ENCODE measurements at places on chromosomes 4 and X.

DNA sequence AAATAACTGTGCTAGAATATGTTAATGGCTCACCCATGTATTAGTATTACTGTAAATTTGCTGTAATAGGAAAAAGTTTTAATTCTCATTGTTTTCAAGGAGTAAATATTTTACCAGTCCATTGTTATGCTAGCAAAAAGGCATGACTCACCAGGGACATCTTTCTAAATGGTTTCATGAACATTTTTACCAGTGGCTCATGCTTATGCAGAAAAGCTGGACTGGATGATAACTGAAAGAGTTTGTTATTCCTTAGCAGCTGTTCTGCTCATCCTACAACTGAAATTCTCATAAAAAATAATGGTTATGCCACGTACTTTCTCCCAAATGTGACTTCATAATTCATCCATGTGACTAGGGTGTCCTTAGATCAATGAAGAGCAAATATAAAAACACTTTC is 111.9 kb upstream of the PCDH18 start:
- DNase-seq = no peak

DNA sequence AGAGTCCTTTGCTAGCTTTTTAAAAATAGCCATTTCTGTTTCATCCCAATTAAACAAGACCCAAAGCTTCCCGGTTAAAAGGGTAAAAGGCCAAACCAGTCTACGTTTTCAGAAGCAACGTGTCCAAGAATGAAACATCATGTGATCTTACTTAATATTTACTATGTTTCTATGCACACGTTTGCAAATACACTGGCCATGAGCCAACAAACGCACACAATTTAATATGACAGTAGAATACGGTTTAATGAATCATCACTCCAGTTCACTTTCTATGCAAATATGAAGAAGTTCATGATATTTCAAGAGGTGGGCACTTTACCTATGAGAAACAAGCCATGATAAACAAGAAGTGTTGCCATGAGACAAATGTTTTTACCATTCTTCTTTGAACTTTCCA is 4.3 kb downstream of the NR0B1 start:
- DNase-seq = no peak

GRCh38 chr4:87007528-87008446 is 73.0 kb downstream of the AFF1 start:
- no peak for DNase-seq

DNA sequence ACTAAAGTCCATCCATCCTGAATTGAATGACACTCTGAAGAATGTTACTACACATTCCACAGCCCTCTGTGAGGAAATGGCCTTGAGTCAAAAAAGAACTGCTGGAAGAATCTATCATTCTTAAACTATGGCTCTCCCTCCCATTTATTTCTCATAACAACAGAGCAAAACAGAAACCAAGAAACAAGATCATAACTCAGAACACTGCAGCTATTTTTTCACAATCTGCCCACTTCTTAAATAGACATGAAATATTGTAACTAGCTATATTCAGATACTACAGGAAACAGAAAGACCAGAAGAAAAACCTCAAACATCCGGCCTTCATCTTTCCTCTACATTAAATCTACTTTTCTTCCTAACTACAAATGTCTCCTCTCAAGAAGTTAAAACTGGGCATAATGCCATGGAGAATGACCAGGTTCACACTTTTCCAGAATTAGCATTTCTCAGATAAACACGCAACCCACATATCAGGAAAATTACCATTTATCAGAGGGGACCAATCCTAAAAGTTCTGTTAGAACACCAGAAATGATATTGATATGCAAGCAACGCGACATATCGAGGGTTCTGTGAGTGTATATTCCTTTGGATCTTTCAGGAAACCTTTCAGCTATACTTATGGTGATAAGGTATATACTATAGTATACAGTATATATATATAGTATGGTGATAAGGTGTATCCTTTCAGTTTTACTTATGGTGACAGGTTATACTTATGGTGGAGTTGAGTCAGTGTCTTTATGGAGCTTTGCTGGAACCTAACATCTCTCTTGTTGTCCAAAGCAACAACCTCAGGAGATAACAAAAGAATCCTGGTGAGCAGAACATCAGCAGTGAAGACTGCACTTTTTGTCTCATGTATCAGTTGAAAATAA is 60.4 kb upstream of the IRF2 start:
- DNase-seq = no peak
